Esophagus muscularis mucosa (tissue), 4 donors: ENCODE measurements at places on chromosomes 1 and 21. TPM values are rescaled to one million over a fixed set of nuclear protein-coding genes. Genes with fewer than 3 reads are reported as not detected.

The SPRR2G gene
- total RNA-seq, result not detected

DNA sequence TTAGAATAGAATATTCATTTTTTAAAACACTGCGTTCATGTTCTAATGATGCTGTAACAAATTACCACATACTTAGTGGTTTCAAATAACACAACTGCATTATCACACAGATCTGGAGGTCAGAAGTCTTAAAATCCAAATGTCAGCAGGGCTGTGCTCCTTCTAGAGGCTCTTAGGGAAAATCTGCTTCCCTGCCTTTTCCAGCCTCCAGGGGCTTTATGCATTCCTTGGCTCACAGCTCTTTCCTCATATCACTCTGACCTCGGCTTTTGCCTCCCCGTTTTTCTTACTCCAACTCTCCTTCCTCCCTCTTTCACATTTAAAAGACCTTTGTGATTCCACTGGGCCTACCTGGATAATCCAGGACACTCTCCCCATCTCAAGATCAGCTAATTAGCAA lies 18.6 kb upstream of the FMN2 start:
- DNase-seq, result no peak

DNA sequence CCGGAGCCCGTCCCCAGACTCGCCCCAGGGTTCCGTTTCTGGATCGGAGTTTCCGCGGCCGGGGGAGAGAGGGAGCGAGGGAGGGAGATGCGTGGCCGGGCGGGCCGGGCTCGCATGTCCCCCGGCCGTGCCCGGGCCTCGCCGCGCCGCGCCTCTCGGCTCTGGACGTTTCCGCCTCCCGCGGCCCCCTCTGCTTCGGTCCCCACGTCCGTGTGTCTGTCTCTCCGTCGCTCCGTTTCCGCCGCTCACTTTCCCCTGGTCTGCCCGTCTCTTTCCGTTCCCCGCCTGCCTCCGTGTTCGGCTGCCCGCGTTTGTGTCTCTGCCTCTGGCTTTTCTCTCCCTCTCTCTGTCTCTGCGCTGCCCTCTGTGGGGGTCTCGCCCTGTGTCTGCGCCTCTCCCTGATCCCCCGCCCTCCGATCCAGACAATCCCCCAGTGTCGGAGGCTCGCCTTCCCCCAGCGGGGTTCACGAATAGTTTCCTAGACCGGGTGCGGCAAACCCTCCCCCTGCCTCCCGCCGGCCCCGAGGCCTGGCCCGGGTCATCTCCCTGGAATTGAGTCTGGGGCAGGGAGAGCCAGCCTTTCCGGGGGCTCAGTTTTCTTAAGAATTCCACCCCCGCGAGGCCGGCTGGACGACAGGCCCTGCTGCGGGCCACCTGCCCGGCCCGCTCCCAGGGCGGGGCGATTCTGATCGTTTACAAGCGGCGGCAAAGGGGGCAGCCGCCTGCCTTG lies 735 bp downstream of the NBL1 start:
- no peak for DNase-seq

DNA sequence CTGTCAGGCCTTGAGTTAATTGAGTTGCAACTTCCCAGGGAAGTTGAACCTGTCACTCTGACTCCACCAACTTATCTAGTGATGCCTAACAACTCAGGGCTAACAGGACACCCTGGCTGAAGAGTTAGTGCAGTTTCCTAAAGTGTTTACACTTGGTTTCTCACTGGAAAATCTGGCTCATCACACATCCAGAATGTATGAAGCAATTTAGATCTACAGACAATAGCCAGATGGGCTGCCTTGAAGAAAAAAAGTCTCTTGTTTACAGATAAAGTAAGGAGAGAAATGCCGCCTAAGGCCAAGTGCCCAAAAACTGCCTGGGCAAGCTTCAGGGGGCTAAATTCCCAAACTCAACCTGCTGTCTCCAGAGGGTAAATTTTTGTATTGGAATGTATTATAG lies 446.3 kb upstream of the NCAM2 start:
- DNase-seq, result no peak

- no peak for DNase-seq
Measured at GRCh38 chr21:16842696-16843035, 670.2 kb upstream of the CXADR start.

DNA sequence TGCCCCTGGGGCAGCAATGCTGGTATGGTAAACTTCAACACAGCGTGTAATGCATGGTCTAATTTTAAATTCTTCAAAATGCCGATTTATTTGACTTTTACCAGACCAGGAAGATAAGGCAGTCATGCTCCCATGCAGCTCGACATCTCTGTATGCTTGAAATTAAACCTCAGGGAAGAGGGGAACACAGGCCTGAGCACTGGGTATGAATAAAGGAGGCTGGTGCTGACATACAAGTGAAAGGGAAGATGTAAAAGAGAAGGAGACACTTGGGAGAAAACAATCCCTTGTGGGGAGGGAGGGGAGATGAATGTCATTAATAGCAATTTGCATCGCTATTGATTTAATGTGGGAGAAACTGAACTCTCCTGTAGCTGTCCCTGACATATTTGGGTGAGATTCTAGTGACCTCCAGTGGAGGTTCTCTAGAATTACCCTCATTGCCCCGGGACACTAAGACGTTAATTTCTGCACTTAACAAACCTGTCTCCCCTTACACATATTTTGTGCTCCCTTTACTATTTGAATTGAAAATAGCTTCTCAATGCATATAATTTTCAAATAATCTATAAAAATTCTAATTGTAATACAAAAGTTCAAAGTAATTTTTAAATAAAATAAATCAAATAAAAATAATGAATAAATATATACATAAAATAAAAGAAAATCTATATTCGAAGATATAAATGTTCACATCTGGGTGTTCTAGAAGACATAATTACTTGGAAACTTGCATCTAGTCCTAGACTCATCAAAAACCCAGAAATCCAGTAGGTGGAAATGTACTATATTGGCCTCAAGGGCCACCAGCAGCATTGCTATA lies 283.1 kb downstream of the LMX1A start:
- no peak for DNase-seq

GRCh38 chr1:40755067-40755466 lies 28.5 kb upstream of the KCNQ4 start:
- DNase-seq, result no peak

- no peak for DNase-seq
Measured at GRCh38 chr1:26779098-26779668, 8.6 kb upstream of the PIGV start.

The LCE2C gene
- total RNA-seq, result not detected

GRCh38 chr1:75993661-75994060 lies 61.5 kb upstream of the ASB17 start:
- DNase-seq, result no peak

- no peak for DNase-seq
Measured at GRCh38 chr1:223144431-223144830, 1.4 kb upstream of the TLR5 start.

GRCh38 chr1:114196992-114197907 lies 43.6 kb upstream of the SYT6 start:
- DNase-seq, result no peak

DNA sequence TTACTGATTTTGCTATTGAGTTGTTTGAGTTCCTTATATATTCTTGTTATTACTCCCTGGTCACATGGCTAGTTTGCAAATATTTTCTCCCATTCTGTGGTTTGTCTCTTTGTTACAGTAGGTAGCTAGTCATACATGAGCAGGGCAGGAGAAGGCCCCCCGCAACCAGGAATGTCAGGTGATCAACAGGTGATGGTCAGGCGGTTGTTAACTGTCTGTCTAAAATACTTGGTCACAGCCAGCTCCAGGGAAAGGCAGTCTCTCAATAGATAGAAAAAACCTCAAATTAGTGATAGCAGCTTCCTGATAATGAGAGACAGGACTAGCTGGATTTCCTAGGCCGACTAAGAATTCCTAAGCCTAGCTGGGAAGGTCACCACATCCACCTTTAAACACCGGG lies 217.9 kb downstream of the RHOU start:
- no peak for DNase-seq

DNA sequence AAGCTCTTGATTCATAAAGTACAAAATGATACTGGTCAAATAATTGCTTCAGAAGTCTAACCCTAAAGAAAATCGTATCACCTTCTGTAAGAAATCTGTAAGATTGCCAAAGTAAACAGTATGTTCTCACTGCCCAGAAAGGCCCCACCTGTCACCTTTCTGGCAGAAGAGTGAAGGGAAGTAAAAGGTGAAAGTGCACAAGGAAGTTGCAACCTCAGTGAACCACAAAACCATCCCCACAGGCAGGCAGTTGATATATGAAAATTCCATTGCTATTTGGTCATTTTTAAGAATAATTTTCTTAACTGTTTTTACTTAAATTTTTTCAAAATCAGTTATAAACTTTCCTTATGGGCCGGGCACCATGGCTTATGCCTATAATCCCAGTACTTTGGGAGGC lies 48.5 kb upstream of the FBXO28 start:
- no peak for DNase-seq

- peak; percentile 68 for DNase-seq
Measured at GRCh38 chr1:115214098-115214497, 124.0 kb downstream of the NGF start.

- DNase-seq, result no peak
Measured at GRCh38 chr1:84347932-84348555, 46.5 kb downstream of the SAMD13 start.
